ENCODE measurements at places on chromosomes 11 and 22.

DNA sequence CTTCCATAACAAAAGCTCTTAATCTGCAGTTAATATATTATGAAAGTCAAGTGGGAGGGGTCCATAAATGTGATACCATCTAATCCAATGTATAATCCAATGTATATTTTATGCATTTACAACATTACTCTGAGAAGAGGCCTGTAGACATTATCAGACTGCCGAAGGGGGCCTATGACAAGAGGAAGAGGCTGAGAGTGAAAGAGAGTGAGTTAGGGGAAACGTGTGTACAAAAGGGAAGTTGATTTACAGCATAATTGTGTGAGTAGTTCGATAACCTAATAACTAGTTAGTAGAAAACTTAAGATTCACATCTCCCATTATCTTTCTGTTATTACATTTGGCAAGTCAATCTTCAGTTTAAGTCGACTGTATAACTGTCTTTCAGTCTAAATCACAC lies 86.6 kb downstream of the DDX10 start:
- no peak for DNase-seq

- DNase-seq: no peak
Measured at GRCh38 chr11:61279934-61280659, 15.0 kb downstream of the VWCE start.

- no peak for DNase-seq
Measured at GRCh38 chr11:82930734-82931133, 29.2 kb downstream of the DDIAS start.

DNA sequence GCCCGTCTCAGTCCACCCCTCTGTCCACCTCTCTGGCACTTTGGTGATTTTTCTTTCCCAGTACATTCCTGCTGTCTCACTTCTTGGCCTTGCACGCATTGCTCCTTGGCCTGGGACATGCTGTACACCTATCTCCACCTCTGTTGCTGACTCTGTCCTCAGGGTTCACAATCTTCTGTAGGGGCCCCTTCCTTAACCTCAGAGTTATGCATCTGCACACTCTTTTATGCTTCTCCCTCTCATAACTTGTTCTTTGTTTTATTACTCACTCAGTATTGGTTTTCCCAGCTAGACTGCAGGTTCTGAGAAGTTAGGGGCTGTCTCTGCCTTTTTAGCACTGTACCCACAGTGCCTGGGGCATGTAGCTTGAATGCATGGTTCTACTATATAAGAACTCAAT lies 139.1 kb upstream of the MTMR2 start:
- no peak for DNase-seq

- no peak for DNase-seq
Measured at GRCh38 chr11:6611963-6612212, 128 bp downstream of the TAF10 start.

DNA sequence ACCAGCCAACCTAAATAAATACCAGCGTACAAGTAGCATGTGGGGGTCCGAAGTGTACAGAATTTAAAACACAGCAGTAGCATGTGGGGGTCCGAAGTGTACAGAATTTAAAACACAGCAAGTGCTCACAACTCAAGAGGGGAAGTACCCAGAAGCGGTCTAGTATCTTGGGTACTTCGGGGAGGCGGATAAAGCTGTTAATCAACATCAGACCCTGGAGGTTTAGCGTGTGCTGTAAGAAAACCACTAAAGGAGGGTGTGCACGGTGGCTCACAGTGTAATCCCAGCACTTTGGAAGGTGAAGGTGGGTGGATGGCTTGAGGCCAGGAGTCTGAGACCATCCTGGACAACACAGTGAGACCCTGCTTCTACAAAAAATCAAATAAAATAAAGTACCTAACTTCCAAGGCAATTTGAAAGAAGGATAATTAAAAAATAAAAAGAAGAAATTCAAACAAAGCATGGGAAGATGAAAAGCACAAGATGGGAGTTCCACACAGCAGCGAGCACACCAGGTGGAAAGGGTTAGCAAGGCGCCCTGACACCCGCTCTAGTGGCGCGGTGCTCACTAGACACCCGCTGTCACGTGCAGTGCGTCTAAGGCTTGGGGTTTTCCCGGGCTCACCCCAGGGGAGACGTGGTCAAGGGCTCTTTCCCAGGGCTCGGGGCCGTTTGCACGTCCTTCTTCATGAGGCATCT lies 35.0 kb upstream of the MOB2 start:
- DNase-seq: no peak

GRCh38 chr11:96187822-96188221 lies 155.2 kb downstream of the MAML2 start:
- no peak for DNase-seq

DNA sequence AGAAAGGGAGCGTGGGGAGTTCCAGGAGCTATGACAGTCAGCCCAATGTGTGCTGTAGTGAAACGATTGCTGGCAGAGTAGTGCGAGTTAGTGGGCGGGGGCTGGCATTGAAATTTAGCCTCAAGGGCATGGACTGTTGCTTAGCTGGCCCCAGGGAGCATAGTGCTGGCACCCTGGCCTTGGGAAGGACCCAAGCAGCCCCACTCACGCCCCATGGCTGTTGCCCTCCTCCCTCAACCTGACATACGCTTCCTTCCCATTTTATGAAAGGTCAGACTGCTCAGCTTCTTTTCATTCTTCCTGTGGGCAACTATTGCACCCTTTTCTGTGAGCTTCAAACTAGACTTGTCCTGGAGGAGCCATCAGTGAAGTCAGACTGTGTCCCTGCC lies 52.0 kb upstream of the SUSD2 start:
- DNase-seq: no peak

GRCh38 chr11:35358391-35358790 lies 61.0 kb downstream of the SLC1A2 start:
- DNase-seq: no peak

- no peak for DNase-seq
Measured at GRCh38 chr11:107583629-107584195, 7.2 kb upstream of the ELMOD1 start.

- DNase-seq: peak; percentile 97
Measured at GRCh38 chr11:58927393-58928106, 11.7 kb upstream of the GLYATL1 start.

- peak; percentile 79 for DNase-seq
Measured at GRCh38 chr11:59429924-59430516, 3.8 kb upstream of the OR5A2 start.

- peak; percentile 13 for DNase-seq
Measured at GRCh38 chr11:24861440-24861839, 364.6 kb downstream of the LUZP2 start.

GRCh38 chr11:8375932-8376331 lies 112.3 kb upstream of the LMO1 start:
- DNase-seq: peak; percentile 28

GRCh38 chr11:36411202-36411640 lies 98.9 kb downstream of the TRAF6 start:
- DNase-seq: no peak

DNA sequence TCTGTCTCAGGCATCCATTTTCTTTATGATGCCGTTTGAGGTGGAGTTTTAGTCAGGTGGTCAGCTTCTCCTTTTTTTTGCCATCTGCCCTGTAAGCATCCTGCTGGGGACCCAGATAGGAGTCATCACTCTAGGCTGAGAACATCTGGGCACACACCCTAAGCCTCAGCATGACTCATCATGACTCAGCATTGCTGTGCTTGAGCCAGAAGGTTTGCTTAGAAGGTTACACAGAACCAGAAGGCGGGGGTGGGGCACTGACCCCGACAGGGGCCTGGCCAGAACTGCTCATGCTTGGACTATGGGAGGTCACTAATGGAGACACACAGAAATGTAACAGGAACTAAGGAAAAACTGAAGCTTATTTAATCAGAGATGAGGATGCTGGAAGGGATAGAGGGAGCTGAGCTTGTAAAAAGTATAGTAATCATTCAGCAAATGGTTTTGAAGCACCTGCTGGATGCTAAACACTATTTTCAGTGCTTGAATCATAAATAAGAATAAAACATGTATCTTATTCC lies 10.9 kb upstream of the HBE1 start:
- peak; percentile 39 for DNase-seq

GRCh38 chr11:133694701-133695100 lies 150.6 kb downstream of the SPATA19 start:
- no peak for DNase-seq

- no peak for DNase-seq
Measured at GRCh38 chr11:100338144-100338840, 348.8 kb upstream of the ARHGAP42 start.

GRCh38 chr11:71425409-71425808 lies 22.8 kb downstream of the DHCR7 start:
- peak; percentile 14 for DNase-seq

- peak; percentile 77 for DNase-seq
Measured at GRCh38 chr11:6298605-6299004, 21.7 kb downstream of the CAVIN3 start.

- DNase-seq: peak; percentile 82
Measured at GRCh38 chr22:29480512-29481264, 670 bp downstream of the NEFH start.

DNA sequence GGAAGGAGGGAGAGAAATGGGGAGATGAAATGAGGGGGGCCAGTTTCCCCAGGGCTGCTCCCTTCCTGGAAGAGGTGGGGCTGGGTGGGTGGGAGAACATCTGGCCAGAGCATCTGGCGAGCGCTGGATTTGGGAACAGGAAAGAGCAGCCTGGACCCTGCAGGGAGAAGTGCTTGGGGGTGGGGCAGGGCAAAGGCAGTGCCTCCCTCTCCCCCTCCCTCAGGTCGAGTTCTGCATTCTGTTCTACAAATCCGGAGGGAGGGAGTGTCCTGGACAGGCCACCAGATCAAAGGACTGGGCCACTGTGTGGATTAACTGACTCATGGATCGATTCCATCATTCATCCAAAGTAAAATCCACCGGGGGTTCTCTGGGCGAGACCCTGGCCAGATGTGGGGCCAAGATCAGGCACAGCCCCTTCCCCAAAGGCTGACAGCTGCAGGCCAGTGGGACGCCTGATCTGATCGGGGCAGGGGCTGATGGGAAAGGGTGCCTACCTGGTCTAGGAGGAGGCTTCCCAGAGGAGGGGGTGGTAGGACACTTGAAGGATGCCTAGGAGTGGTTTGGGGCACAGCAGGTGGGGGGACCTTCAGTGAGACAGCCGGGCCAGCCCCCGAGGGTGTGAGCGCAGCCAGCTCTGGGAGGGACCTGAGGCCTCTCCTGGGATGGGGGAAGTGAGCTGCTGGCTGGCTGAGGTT lies 57.5 kb downstream of the CACNA1I start:
- peak; percentile 54 for DNase-seq

DNA sequence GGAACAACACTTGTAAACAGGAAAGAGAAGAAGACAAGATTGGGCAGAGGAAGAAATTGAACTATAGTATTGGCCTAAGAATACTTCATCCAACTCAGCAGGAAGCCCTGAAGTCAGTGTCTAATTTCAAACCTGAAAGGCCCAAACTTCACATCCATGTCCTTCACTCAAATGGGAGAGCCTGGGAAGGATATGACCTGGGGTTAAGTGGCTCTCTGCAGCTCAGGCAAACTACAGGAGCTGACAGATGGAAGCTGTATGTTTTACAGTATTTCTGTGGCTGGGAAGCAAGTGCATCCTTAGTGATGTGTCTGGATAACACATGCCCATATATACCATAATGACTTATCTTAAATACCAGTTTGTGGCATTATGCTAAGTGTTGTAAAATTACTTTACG lies 196.2 kb downstream of the SOX6 start:
- DNase-seq: no peak

GRCh38 chr22:42310291-42311015 lies 40.0 kb upstream of the TCF20 start:
- no peak for DNase-seq

DNA sequence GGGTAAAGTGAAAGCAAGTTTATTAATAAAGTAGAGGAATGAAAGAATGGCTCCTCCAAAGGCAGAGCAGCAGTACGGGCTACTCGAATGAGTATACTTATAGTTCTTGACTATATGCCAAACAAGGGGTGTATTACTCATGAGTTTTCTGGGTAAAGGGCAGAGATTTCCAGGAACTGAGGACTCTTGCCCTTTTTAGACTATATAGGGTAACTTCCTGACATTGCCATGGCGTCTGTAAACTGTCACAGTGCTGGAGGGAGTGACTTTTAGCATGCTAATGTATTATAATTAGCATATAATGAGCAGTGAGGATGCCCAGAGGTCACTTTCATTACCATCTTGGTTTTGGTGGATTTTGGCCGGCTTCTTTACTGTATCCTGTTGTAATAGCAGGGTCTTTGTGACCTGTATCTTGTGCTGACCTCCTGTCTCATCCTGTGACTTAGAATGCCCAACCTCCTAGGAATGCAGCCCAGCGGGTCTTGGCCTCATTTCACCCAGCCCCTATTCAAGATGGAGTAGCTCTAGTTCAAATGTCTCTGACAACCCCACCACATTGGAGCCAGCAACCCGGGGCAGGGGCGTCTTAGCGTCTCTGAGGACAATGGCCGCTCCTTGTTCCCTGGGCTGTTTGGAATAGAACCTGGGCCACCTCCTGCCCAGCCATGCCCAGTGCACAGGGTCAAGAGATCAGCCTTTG lies 34.9 kb upstream of the CD82 start:
- DNase-seq: no peak

DNA sequence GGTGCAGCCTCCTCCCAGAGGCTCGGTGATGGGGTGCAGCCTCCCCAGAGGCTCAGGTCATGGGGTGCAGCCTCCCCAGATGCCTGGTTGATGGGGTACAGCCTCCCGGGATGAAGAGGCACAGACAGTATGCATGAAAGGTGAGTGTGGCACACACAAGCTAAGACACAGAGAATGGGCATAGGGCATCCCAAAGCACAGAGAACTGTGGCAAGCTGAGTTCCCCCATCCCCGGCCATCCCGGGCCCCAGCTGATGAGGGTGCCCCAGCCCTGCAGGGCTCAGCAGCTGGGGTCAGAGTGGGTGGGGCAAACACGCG lies 4.8 kb upstream of the SYT8 start:
- no peak for DNase-seq

Data from neural progenitor cell (in vitro differentiated cells).